ENCODE measurements at places on chromosomes 12 and 14.

GRCh38 chr12:92139634-92140150, 6.0 kb downstream of the BTG1 start:
- no peak for DNase-seq

GRCh38 chr12:124098887-124099286, 125.9 kb downstream of the ZNF664 start:
- DNase-seq, result no peak

GRCh38 chr12:116996093-116996492, 85.3 kb downstream of the FBXW8 start:
- no peak for DNase-seq

GRCh38 chr14:31239741-31240140, 32.1 kb upstream of the HECTD1 start:
- DNase-seq, result no peak

DNA sequence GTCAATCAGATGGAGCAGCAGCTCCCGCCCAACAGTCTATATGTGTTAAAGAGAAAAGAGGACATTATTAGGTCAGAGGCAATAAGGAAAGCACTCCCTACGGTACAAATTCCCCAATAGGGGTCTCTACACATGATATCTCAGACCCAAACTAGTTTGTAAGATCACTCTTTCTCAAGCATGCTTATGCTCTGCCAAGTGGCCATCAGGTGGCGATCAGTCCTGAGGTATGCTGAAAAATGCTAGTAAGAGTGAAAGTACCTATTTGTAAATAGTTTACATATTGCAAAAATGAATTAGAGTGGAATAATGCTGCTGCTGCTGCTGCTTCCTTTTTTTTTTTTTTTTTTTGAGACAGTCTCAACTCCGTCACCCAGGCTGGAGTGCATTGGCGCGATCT, 61.0 kb downstream of the CPM start:
- no peak for DNase-seq

- DNase-seq, result no peak
Measured at GRCh38 chr12:50147281-50147680, 19.9 kb downstream of the CERS5 start.

GRCh38 chr14:36176524-36176923, at the start of gene PTCSC3:
PTCSC3 (minus strand) TSS chr14:36176722.
- DNase-seq, result no peak
